ENCODE measurements at places on chromosomes 6 and 20.

DNA sequence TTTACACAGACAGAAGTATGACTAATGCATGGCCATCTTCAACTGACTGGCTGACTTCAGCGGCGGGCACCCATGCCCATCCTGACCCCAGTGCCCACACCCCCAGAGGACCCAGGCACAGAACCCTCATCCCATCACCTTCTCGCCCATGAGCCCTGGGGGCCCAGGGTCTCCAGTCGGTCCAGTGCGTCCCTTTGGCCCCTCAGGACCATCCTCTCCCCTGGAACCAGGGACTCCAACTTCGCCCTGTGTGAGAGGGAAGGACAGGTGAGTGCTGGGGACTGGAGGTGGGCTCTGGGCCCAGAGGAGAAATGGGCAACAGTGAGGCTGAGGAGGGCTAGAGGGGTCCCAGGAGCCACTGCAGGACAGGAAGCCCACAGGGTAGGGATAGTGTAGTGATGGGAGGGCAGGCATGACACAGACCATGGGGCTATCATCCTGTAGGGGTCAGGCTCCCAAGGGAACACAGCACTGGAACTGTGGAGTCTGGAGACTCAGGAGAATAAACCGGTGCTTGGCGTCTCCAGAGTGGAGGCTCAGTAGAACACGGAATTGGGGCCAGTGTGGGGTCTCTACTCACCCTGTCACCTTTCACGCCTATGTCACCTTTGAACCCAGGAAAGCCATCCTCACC is 16.7 kb downstream of the COL11A2 start:
- no peak overlapping the region for H3K27ac ChIP-seq
- peaks cover 2% of the 10 kb centered on the region for H3K27me3 ChIP-seq
- H3K36me3 ChIP-seq, result no peaks in the 10 kb centered on the region
- H3K4me3 ChIP-seq, result no peak overlapping the region

- H3K27ac ChIP-seq, result no peak overlapping the region
- no peak for DNase-seq
- H3K4me3 ChIP-seq, result no peak overlapping the region
- H3K36me3 ChIP-seq, result no peaks in the 10 kb centered on the region
- H3K27me3 ChIP-seq, result no peaks in the 10 kb centered on the region
- peaks cover 12% of the 10 kb centered on the region for H3K4me1 ChIP-seq
These were observed 52.1 kb upstream of the BEND6 start for GRCh38 chr6:56902641-56903464.

GRCh38 chr6:149990661-149991471 is 27.1 kb downstream of the ULBP1 start:
- peaks cover 14% of the 10 kb centered on the region for H3K4me1 ChIP-seq
- H3K27me3 ChIP-seq, result peaks cover 78% of the 10 kb centered on the region
- H3K27ac ChIP-seq, result no peak overlapping the region
- no peaks in the 10 kb centered on the region for H3K36me3 ChIP-seq
- H3K4me3 ChIP-seq, result peak overlapping the region; percentile 54

- H3K27ac ChIP-seq, result no peak overlapping the region
- no peaks in the 10 kb centered on the region for H3K36me3 ChIP-seq
- no peak for DNase-seq
These were observed 46.1 kb upstream of the PRDM1 start for GRCh38 chr6:106039897-106040592.

GRCh38 chr6:43956478-43956877 is 170.8 kb downstream of the MRPL14 start:
- DNase-seq, result no peak
- no peaks in the 10 kb centered on the region for H3K36me3 ChIP-seq
- no peaks in the 10 kb centered on the region for H3K4me1 ChIP-seq
- no peak overlapping the region for H3K4me3 ChIP-seq
- H3K27me3 ChIP-seq, result no peaks in the 10 kb centered on the region

- no peak overlapping the region for H3K4me3 ChIP-seq
- DNase-seq, result no peak
- no peaks in the 10 kb centered on the region for H3K36me3 ChIP-seq
- H3K27ac ChIP-seq, result no peak overlapping the region
These were observed 6.9 kb upstream of the ZBTB12 start for GRCh38 chr6:31908791-31909190.

DNA sequence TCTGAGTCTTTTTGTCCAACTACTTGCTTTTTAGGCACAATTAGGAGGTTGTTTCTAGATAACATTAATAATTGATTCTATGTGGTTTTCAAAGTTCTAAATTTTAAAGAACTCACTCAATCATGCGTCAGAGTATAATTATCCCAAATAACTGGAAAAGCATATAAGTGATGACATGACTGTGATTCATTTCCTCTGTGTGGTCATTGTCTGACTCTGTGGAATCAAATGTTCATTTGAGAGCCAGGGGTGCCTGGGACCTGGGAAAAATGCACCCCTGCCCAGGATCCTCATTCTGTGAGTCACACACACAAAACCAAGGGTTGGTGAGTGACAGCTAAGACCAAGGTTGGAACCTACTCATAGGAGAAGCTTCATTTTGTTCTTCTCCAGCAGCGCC is 127.1 kb upstream of the MLIP start:
- H3K4me1 ChIP-seq, result peaks cover 46% of the 10 kb centered on the region
- H3K4me3 ChIP-seq, result no peak overlapping the region
- no peaks in the 10 kb centered on the region for H3K36me3 ChIP-seq
- peak; percentile 60 for DNase-seq

- DNase-seq, result no peak
- no peaks in the 10 kb centered on the region for H3K36me3 ChIP-seq
- H3K4me1 ChIP-seq, result no peaks in the 10 kb centered on the region
- H3K27me3 ChIP-seq, result no peaks in the 10 kb centered on the region
- H3K4me3 ChIP-seq, result no peak overlapping the region
- no peak overlapping the region for H3K27ac ChIP-seq
These were observed 245.1 kb upstream of the KCNQ5 start for GRCh38 chr6:72376736-72377135.

DNA sequence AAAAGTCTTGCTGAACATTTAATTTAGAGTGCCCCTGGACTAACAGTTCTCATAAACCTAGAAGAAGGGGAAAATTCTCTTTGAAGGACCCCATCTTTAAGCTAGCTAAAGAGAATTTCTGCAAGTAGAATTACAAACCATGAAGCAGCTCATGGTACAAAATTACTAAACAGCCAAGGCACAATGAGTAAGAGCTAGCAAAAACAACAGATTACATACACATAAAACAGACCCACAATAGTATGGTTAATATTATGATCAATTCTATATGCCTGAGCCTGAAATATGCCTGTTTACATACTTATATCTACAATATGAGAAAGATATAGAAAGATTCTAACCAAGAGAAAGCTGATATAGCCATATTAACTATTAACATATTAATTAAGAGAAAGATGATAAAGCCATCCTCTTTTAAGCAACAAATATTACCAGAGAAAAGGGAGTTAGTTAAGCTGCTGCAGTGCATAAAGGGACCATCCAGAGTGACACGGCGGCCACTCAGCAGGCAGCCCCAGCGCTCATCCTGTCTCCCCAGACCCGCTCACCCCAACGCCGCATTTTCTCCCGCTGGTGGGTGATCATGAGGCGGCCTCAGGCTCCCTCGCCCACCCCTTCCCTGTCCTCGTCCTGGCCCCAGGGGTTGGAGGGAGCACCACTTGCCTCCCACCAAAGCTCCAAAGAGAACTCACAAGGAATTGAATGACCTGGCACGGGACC is 98.4 kb upstream of the CARMIL1 start:
- no peak overlapping the region for H3K4me3 ChIP-seq
- H3K36me3 ChIP-seq, result no peaks in the 10 kb centered on the region
- H3K27me3 ChIP-seq, result no peaks in the 10 kb centered on the region

GRCh38 chr20:24425523-24426135 is 43.8 kb upstream of the SYNDIG1 start:
- H3K27me3 ChIP-seq, result no peaks in the 10 kb centered on the region
- no peak for DNase-seq
- no peak overlapping the region for H3K4me3 ChIP-seq
- H3K4me1 ChIP-seq, result no peaks in the 10 kb centered on the region

- no peak overlapping the region for H3K27ac ChIP-seq
- no peaks in the 10 kb centered on the region for H3K27me3 ChIP-seq
- no peak for DNase-seq
- peaks cover 15% of the 10 kb centered on the region for H3K36me3 ChIP-seq
These were observed 58.7 kb downstream of the VAPB start for GRCh38 chr20:58447511-58448391.

DNA sequence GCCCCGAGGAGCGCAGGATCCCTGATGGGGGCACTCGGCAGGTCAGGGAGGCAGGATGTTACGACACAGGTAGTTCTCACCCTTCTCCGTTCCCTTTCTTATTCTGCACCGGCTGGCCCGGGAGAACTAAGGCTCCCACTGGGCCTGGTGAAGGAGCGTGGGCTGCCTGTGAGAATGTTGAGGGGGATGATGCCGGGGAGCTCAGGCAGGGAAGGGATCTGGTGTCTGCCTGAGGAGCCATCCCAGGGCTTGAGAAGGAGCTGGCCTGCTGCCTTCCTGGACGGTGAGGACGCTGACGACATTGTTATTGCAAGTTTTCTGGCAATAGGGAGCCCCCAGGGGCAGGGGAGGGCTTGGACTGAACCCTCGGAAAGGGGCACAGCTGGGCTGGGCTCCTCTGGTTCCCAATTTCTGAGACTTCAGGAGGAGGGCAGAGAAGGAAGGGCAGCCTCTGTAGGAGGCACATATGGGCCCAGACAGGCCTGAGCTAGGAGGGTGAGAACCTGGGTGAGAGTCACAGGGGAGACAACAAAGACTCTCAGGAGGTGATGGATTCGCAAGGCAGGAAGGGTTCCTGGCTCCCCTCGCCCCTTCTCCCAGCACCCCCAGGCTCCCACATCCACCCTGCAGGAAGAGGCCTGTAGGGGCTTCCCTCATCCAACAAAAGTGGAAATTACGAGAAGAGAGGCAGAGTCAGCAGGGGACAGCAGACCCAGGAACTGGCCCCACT is 32.8 kb downstream of the CYP21A2 start:
- H3K27me3 ChIP-seq, result no peaks in the 10 kb centered on the region
- H3K36me3 ChIP-seq, result no peaks in the 10 kb centered on the region
- no peak for DNase-seq
- H3K4me3 ChIP-seq, result no peak overlapping the region
- no peak overlapping the region for H3K27ac ChIP-seq

GRCh38 chr6:110688661-110689268 is 126.5 kb downstream of the CDK19 start:
- no peaks in the 10 kb centered on the region for H3K36me3 ChIP-seq
- no peak overlapping the region for H3K27ac ChIP-seq
- no peak overlapping the region for H3K4me3 ChIP-seq
- H3K27me3 ChIP-seq, result no peaks in the 10 kb centered on the region
- peaks cover 10% of the 10 kb centered on the region for H3K4me1 ChIP-seq
- DNase-seq, result peak; percentile 13

- no peak for DNase-seq
- H3K27me3 ChIP-seq, result no peaks in the 10 kb centered on the region
- no peaks in the 10 kb centered on the region for H3K36me3 ChIP-seq
- H3K27ac ChIP-seq, result peak overlapping the region; percentile 98
- H3K4me3 ChIP-seq, result no peak overlapping the region
These were observed 187.3 kb upstream of the TENT5A start for GRCh38 chr6:81939766-81940165.

GRCh38 chr6:89977808-89978748 is 83.8 kb downstream of the GJA10 start:
- DNase-seq, result no peak
- no peak overlapping the region for H3K4me3 ChIP-seq
- H3K27ac ChIP-seq, result no peak overlapping the region
- no peaks in the 10 kb centered on the region for H3K4me1 ChIP-seq
- no peaks in the 10 kb centered on the region for H3K36me3 ChIP-seq

DNA sequence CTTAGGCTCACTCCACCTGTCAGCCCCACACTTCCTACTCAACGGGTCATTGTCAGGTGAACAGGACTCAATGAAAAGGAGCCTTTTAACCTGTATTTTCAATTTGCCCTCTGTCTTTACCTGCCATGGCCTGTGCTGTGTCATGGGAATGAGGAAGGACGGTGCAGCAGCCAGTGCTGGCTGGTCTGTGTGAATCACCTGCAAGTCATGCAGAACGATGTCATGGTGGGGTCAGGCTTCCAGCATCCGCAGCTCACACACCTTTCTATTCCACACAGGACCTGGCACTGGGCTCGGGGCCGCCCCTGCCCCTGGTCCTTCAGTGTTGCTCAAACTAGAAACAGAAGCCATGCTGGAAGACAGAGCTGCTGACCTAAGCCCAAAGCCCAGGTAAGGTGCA is 188.7 kb upstream of the GMDS start:
- H3K4me3 ChIP-seq, result no peak overlapping the region
- peaks cover 24% of the 10 kb centered on the region for H3K4me1 ChIP-seq
- DNase-seq, result peak; percentile 9
- H3K36me3 ChIP-seq, result no peaks in the 10 kb centered on the region
- peak overlapping the region; percentile 37 for H3K27ac ChIP-seq

GRCh38 chr6:158769234-158769770 is 49.9 kb downstream of the EZR start:
- H3K27ac ChIP-seq, result no peak overlapping the region
- no peak for DNase-seq
- H3K36me3 ChIP-seq, result peaks cover 72% of the 10 kb centered on the region
- peaks cover 21% of the 10 kb centered on the region for H3K4me1 ChIP-seq

- H3K27ac ChIP-seq, result no peak overlapping the region
- peaks cover 33% of the 10 kb centered on the region for H3K4me1 ChIP-seq
- no peak for DNase-seq
- H3K4me3 ChIP-seq, result no peak overlapping the region
These were observed 121.1 kb upstream of the COL21A1 start for GRCh38 chr6:56368491-56368890.

- DNase-seq, result no peak
- no peaks in the 10 kb centered on the region for H3K36me3 ChIP-seq
- H3K27ac ChIP-seq, result no peak overlapping the region
- peaks cover 9% of the 10 kb centered on the region for H3K4me1 ChIP-seq
- no peak overlapping the region for H3K4me3 ChIP-seq
These were observed 538.6 kb upstream of the MARCKS start for GRCh38 chr6:113318575-113318917.

DNA sequence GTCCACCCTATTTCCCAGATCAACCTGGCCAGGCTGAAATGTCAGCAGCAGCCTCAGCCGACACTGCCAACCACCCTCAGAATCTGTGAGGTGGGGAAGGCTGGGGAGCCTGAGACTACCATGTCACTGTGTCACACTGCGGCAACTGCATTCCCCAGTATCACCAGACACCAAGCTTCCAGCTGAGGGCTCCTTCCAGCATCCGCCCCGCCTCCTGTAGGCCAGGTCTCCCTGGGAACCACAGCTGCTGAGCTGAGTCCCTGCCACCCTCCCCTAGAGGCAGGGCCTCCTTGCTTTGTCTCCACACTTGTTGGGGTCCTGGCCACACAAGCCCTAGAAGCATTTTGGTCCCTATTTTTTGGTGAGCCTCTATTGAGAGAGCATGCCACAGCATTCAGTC is 115.7 kb downstream of the UNC5CL start:
- H3K4me3 ChIP-seq, result no peak overlapping the region
- H3K36me3 ChIP-seq, result no peaks in the 10 kb centered on the region
- H3K4me1 ChIP-seq, result no peaks in the 10 kb centered on the region

DNA sequence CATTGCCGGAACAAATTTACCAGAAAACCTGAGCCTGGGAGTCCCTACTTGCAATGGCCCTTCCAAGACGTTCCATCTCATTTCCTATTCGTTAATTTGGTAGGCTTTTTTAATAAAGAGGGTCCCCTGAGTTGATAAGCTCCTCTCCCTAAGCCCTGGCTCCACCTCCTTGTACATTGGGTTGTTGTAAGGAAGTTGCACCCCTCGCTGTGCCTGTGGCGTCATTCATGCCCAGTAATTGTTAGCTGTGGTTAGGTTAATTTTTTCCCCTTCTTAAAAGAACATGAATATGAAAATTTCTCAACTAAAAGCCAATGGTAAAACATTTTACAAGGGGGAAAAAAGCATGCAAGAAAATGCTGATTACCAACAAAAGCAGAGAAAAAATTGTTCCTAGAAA is 91.9 kb downstream of the SLC24A3 start:
- no peak for DNase-seq
- H3K4me1 ChIP-seq, result no peaks in the 10 kb centered on the region
- H3K36me3 ChIP-seq, result no peaks in the 10 kb centered on the region
- no peak overlapping the region for H3K4me3 ChIP-seq
